AG04449 (cell line): ENCODE measurements at places on chromosomes 12 and 14.

DNA sequence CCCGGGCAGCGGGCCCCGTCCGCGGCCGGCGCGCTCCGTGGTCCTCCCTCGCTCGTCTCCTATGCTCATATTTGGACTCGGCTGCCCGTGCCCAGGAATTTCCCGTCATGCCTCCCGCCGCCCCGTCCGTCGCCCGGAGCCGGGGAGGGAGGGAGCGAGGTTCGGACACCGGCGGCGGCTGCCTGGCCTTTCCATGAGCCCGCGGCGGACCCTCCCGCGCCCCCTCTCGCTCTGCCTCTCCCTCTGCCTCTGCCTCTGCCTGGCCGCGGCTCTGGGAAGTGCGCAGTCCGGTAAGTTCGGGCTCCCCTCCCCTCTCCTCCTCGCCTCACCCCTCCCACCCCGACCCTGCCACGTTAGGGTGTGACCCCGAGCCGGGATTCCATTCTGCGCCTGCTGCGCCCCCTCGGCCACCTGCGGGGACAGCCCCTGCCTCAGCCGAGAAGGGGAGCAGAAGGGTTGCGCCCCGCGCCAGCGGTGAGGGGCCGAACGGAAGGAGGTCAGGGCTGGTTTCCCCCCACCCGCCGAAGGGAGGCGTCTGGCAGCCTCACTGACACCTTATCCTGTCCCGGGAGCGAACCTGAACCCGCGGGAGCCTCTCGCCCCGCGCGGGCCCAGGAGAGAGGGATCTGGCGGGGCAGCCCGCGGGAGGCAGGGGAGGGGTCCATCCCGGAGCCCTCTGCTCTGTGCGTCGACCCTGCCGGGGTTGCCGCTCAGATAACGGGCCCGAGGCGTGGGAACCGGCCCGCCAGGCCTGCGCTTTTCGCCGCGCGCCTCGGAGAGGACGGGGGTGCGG is at the start of gene MSRB3:
Gene MSRB3, plus strand, starts transcription at position 108 of the 793 bp plus-strand sequence. CDS start 29,897 bp downstream, outside the sequence.
- DNase-seq, result peak; percentile 10

DNA sequence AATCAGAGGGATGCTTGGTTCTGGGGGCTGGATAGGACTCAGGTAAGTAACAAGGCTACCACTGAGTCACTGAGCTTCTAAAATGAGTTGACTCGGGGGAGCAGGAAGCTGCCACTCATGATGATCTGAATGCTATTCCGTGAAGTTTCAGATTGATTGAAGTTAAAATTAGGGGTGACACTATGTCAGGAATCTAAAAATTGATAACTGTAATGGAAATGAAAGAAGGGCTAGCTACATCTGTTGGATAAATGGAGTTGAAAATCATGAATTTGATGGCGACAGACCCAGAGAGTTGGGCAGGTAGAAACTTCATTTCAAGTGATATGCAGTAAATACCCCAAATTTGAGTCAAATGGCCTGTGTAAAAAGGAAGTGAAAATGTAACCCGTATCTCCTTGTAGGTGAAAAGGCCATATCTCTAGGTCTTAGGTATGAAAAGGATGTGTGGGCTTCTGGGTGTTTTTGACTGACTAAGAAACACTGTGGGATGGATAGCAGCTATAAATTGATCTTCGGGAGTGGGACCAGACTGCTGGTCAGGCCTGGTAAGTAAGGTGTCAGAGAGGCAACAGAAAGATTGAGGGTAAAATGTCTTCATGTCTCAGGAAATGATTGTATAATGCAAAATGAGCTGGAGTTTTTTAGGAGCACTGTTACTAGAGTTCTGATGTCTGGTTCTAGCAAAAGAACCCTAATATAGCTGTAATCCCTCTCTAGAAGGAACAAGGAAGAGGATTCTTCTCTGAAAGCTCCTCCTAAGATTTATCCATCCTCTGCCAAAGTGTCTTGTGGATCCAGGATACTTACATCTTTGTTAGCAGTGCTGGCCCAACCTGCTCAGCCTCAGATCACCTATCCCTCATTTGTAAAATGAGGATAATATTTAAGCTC is 57.3 kb downstream of the DAD1 start:
- DNase-seq, result no peak

DNA sequence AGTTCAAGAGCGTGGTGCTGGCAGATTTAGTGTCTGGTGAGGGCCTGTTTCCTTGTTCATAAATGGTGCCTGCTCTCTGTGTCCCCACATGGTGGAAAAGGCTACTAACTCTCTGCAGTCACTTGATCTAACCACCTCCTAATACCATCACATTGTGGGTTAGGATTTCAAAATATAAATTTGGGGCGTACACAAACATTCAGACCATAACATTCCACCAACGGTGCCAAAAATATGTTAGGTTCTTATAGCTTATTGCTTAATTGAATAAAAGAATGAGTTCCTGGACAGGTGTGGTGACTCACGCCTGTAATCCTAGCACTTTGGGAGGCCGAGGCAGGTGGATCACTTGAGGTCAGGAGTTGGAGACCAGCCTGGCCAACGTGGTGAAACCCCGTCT is 3.4 kb upstream of the DYRK2 start:
- DNase-seq, result no peak

GRCh38 chr12:27521066-27521465 is 2.9 kb upstream of the PPFIBP1 start:
- no peak for DNase-seq

GRCh38 chr12:105330931-105331804 is 677 bp downstream of the C12orf75 start:
- DNase-seq, result no peak

GRCh38 chr12:77064896-77065360 is 441 bp downstream of the E2F7 start:
- no peak for DNase-seq

DNA sequence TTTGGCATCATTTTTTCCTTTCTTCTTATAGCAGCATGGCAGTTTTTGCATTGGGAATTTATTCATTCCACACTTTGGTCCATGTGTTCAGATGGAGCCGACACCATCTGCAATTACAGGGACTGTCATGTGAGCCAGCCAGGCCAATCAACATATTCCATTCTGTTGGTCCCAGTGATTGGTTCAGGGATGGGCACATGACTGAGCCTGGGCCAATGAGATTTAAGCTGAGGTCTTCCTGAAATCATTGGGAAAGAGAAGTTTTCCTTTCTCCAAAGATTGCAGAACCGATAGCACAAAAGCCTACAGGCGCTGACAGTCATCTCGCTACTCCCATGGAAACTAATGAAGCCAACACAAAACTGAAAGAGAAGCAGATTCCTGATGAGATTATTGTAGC is 841.5 kb upstream of the TMEM132C start:
- DNase-seq, result no peak

DNA sequence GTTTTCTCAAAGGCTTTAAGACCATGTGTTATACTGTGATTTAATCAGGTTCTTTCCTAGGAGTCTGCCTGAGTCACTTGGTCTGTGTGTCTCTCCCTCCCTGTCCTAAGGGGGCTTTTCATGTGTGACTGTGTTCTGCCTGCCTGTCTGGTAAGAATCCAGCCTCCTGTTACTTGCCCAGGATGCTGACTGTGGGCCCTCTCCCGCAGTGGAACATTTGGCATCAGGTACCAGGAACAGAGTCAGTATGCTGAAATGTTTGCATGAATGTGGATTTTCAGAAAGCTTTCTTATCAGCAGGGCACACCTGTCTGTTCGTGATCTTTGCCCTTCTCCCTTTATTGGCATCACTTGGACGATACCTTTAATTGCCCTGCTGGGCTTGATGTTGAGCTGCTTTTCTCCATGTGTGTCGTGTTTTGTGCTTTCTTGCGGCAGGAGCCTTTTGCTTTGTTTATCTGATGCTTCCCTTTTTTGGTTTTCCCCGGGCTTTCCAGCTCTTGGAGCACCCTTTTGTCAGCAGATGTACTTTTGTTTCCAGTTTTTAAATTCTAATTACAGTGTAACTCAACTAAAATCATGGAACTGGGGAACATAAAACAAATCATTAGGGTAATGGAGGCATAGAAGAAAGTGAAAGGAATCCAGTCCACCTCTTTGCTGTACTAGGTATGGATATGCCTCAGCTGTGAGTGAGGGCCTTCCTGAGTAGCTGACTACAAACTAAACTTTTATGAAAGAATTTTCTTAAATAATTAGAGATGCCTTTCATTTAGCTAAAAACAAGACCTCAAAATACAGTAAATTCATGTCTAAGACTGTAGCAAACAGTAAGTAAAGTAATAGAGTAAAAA is 72.5 kb downstream of the TRAF3 start:
- DNase-seq, result no peak

- DNase-seq, result no peak
These were observed 225.2 kb downstream of the FUT8 start for GRCh38 chr14:65637780-65638179.

DNA sequence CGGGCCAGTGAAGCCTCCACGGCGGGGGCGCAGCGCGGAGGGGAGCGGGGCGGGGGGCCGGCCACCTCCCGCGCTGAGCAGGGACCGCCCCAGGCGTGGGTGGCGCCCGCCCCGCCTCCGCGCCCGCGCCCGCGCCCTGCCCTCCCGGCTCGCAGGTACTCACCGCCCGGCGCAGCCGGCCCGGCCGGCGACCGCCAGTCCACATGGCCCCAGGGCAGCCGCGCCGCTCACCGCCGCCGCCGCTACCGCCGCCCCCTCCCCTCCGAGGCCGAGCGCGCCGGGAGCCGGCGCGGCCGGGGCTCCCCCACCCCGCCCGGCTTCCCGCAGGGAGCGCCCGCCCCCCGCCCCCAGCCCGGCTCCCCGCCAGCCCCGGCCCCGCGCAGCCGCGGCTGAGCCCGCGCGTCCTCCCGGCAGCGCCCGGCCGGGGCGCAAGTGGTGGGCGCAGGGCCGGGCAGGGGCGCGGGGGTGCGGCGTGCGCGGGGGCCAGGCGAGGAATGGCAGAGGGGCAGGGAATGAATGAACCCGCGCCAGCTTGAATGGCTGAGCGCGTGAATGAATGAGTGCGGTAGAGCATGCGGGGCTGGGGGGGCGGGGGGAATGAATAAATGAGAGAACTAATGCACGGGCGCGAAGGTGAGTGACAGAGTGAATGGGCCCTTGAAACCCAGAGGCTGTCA is at the start of gene BEGAIN:
Gene BEGAIN, minus strand, starts transcription at position 332 of the 677 bp plus-strand sequence. Its CDS starts 127 bp downstream, at position 205.
- no peak for DNase-seq

- DNase-seq, result no peak
These were observed 408.1 kb downstream of the PDZRN4 start for GRCh38 chr12:41596190-41596589.

GRCh38 chr14:99230208-99231151 is 41.5 kb downstream of the BCL11B start:
- no peak for DNase-seq

GRCh38 chr12:5038781-5039311 is 4.8 kb upstream of the KCNA5 start:
- no peak for DNase-seq

DNA sequence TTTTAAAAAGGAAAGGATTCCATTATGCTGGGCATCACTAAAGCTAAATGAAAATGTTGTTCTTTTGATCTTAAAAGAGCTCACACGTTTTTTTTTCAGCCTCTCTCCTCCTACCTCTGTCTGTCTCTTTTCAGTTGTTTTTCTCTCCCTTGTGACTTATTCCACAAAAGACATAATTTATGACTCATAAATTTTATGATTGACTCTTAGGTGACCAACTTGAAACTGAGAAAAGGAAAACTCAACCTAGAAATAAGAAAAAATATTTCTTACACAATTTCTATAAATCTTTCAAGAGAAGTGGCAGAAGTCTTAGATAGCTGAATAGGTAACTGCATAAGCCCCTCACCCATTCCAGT is 227.7 kb upstream of the DDHD1 start:
- DNase-seq, result no peak

GRCh38 chr12:7143564-7143963 is 13.4 kb downstream of the CLSTN3 start:
- no peak for DNase-seq

DNA sequence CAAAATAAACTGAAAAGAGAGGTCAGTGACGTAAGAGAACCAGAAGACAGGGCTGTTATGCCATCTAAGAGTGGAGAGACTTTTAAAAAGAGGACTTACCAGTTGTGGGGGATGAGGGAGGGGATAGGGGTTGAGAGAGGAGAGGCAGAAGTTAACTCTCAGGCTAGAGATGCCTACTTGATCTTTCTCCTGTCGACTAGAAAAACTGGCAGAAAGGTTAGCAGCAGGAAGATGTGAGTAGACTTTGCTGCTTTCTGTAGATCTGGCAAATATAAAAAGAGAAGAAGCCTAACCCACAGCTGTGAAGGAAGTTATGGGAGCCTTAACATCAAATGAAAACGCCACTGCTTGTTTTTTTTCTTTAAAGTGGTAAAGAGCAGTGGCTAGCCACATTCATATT is 10.7 kb downstream of the CREBL2 start:
- DNase-seq, result no peak

GRCh38 chr12:62426089-62426488 is 40.5 kb upstream of the MON2 start:
- DNase-seq, result no peak

- no peak for DNase-seq
These were observed 78.6 kb upstream of the TBX3 start for GRCh38 chr12:114762490-114763110.

DNA sequence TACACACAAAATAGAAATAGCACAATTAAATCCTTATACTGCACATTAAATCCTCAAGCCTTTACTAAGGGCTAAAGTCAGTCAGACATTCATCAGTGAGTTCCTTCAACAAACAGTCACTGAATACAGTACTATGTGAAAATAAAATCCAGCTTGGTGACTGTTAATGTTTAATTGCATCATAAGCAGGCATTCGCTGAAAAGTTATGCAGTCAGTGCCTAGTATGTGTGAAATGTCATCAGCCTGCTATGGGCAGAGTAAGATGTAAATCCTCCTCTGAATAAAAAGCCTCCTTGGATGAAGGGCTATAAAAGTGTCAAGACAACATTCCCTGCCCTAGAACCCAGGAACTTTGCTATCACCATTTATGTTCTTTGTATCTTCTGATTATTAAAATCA is 116.4 kb downstream of the PRICKLE1 start:
- peak; percentile 71 for DNase-seq

GRCh38 chr12:121845701-121846100 is 13.0 kb downstream of the HPD start:
- no peak for DNase-seq

DNA sequence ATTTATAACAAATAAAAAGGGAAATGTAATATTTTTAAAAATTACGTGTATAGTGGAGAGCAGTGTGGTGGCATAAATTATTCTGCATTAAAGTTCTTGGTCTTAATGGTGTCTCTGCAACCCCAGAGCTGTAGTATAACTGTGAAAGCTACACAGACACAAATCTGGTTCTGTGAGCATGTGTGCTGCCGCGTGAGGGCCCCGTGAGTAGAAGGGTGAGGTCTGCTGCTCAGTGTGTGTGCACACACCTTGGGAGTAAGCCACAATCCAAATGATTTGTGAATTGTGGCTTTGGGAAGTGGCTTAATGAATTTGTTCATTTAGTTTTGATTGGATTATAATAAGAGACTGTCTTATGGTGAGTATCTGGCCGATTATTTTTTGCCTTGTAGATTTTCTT is 16.8 kb downstream of the PELI2 start:
- DNase-seq, result no peak

DNA sequence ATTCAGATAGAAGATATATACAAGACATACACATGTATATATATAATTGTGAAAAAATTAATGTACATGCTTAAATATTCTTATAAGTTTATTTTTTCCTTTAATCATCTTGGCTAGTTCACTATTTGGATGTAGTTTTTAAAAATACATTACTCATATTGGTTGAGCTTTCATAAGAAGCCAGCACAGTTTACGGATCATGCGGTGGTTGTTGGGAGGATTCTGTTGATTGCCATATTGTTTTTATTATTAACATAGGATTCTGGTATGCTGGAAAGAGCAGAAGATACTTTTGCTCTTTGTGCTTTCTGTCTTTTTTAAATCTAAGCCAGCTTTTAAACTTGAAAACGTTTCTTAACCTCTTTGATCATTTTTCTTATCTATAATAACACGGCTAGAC is 163.4 kb downstream of the OTOGL start:
- DNase-seq, result no peak

GRCh38 chr12:11106288-11106687 is 14.2 kb upstream of the TAS2R43 start:
- no peak for DNase-seq

GRCh38 chr12:52874573-52875435 is 26.0 kb upstream of the KRT78 start:
- no peak for DNase-seq
